ENCODE measurements at places on chromosomes 13 and 19.

DNA sequence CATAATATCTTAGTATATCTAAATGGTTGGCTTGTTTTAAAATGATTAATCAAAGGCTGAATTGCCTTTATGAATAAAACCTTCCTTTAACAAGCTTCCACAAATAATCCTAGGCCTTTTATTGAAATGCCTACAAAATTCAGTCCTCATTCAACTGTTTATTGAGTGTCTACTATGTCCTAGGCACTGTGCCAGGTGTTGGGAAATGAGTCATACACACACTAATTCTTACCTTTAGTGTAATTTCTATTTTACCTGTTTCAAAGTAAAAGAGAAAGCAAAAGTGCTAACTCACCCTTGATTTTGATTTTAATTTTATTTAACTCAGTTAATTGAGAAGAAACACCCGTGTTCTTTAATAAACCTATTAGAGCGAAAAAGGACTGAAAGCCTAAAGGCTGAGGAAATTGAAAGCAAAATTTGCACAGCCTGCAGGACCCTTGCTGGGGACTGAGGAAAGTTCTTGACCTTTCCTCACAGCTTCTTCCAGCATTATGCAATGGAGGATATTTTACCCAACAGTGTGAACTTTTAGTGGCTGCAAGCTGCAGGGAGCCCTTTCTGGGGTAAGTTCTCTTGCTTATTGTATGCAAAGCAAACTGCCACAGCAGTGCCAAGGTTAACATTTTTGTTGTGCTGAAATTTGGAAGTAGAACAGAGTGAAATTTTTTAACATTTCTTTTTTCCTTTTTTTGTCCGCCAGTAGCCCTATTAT, 83.1 kb downstream of the B3GLCT start:
- H3K27ac ChIP-seq, result no peak overlapping the region
- H3K27me3 ChIP-seq, result no peaks in the 10 kb centered on the region
- DNase-seq, result no peak
- H3K4me1 ChIP-seq, result no peaks in the 10 kb centered on the region

GRCh38 chr19:49887665-49888509, 8.8 kb downstream of the IL4I1 start:
- H3K27me3 ChIP-seq, result no peaks in the 10 kb centered on the region
- H3K4me1 ChIP-seq, result no peaks in the 10 kb centered on the region
- H3K27ac ChIP-seq, result no peak overlapping the region
- H3K4me3 ChIP-seq, result no peak overlapping the region
- no peaks in the 10 kb centered on the region for H3K36me3 ChIP-seq

DNA sequence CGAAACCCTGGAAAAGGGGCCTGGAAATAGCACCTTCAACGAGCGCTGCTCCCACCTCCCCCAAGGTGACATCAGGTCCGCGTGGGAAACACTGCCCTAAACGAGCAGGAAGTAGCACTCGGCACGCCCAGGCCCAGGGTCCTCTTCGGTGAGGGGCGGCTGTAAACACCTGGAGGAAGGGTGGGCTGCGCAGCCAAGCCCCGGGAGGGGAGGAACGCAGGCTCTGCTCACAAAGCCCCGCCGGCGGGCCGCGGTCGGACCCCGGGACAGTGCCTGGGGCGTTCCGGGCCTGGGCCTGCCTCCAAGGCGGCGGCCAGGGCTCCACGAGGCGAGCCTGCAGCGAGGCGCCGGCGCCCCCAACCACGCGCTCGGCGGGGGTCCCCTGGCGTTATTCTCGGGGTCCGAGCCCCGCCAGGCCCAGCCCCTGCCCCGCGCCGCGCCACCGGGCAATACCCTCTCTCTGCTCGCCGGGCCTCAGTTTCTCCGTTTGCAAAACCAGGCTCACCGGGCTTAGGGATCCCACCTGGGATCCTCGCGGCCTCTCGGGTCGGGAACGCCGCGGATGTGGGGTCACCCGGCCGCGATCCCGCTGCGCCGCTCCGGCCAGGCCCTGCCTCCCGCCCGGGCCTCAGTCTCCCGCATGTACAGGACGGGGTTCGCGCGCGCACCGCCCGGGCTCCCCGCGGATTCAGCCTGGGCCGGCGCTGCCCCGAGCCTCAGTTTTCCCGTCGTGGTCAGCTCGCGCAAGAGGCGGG, 630 bp downstream of the RNF126 start:
- no peaks in the 10 kb centered on the region for H3K4me1 ChIP-seq
- H3K27ac ChIP-seq, result peak overlapping the region; percentile 71
- DNase-seq, result no peak
- H3K4me3 ChIP-seq, result peak overlapping the region; percentile 78

DNA sequence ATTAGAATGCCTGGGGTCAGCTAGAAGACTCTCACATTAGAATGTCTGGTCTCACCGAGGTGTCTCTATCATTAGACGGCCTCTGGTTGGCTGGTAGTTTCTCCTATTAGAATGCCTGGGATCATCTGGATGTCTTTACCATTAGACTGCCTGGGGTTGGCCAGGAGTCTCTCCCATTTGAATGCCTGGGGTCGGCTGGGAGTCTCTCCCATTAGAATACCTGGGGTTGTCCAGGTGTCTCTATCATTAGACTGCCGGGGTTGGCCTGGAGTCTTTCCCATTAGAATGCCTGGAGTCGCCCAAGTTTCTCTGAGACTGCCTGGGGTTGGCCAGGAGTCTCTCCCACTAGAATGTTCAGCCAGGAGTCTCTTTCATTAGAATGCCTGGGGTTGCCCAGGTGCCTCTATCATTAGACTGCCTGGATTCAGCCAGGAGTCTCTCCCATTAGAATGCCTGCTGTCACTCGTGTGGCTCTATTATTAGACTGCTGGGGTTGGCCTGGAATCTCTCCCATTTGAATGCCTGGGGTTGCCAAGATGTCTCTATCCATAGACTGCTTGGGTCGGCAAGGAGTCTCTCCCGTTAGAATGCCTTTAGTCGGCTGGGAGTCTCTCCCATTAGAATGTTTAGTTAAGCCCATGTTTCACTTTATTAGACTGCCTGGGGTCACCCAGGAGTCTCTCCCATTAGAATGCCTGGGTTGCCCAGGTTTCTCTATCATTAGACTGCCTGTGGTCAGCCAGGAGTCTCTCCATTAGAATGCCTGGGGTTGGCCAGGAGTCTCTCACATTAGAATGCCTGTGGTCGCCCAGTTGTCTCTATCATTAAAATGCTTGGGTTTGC, 1467.8 kb downstream of the UQCRFS1 start:
- no peak overlapping the region for H3K4me3 ChIP-seq
- no peak for DNase-seq
- no peaks in the 10 kb centered on the region for H3K27me3 ChIP-seq
- H3K27ac ChIP-seq, result no peak overlapping the region

DNA sequence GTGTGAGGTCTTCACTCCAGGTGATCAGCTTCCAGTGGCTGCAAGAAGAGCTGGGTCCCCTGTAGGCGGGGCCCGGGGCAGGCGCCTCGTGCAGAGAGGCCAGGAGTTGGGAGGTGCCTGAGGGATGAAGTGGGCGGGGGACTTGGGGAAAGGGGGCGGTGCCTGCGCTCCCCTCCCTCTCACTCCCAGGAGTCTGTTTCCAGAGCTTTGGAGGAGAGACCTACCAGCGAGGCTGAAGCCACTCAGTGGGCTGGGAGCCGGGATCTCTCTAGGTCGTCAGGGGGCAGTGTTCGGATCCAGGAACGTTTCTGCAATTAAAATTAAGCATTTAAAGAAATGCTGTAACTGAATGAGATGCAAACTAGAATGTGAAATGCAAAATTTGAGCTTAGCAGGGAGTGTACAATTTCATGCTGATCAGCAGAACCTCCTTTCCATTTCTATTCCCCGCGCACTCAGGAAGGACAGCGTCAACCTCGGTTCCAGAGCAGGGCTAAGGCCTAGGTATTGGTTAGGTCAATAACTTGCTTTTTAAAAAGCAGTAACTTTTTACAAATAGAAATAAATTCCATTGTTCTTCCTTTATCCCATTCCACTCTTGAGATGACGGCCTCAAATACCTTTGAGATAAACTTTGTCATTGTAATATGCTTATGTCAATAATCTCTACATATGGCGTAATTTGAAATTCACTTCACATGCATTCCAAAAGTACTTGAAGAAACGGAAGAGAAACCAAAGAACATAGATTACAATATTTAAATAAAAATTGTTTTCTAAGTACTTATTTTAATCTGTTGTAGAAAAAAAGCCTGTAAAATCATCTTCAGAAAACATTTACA, 11.6 kb downstream of the ZNF160 start:
- H3K27ac ChIP-seq, result no peak overlapping the region
- no peak overlapping the region for H3K4me3 ChIP-seq
- H3K36me3 ChIP-seq, result peaks cover 11% of the 10 kb centered on the region
- H3K4me1 ChIP-seq, result no peaks in the 10 kb centered on the region

- H3K27ac ChIP-seq, result no peak overlapping the region
- no peaks in the 10 kb centered on the region for H3K27me3 ChIP-seq
- no peaks in the 10 kb centered on the region for H3K36me3 ChIP-seq
- no peak overlapping the region for H3K4me3 ChIP-seq
- no peak for DNase-seq
- H3K4me1 ChIP-seq, result no peaks in the 10 kb centered on the region
These were observed 7.0 kb upstream of the RAB8A start for GRCh38 chr19:16104722-16105121.

DNA sequence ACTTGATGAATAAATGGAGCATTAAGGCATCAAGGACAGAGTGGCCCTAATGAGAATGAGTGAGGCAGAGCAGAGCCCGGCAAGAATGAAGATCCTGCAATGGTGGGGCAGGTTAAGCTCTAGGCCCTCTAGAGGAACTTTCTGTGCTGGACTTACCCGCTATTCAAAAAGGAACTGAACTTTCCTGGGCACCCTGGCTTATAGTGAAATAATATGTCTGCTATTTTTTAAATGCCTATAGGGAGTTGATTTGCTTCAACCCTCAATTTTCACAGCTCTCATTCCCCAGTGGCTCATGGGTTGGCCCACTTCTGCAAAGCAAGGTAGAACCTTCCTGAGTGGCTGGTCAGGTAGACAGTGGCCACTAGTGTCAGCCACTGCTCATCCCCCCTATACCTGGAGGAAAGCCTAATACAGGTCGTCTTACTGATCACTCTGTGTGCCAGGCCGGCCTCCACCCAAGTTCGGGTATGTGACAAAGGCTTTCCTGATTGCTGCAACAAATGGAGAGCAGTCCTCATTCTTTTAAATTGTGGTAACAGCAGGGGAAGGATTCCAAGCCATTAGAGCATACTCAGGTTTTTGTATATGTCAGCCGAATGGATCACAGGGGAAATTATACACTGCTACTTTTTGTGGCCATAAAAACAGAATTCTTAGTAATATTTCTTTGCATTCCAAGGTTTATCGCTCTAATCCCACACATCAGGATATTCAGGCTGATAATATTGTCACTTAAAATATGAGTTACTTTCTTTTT, 103.0 kb downstream of the KL start:
- H3K4me3 ChIP-seq, result no peak overlapping the region
- no peak for DNase-seq
- H3K36me3 ChIP-seq, result no peaks in the 10 kb centered on the region
- peaks cover 27% of the 10 kb centered on the region for H3K4me1 ChIP-seq
- peak overlapping the region; percentile 66 for H3K27ac ChIP-seq

DNA sequence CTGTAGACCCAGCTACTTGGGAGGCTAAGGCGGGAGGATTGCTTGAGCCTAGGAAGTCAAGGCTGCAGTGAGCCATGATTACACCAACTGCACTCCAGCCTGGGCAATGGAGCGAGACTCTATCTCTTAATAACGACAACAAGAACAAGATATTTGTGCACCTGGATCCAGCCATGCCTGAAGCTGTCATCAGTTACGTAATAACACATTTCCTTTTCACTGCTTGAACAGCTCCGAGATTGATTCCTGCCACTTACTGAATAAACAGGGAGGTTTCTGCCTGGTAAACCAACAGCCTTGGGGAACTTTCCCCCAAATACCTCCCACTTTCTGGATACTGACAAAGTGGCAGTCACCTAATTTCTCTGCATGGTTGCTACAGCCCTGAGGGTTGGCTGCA, 5.4 kb downstream of the KANK2 start:
- H3K27ac ChIP-seq, result no peak overlapping the region
- no peaks in the 10 kb centered on the region for H3K36me3 ChIP-seq
- H3K27me3 ChIP-seq, result no peaks in the 10 kb centered on the region
- DNase-seq, result no peak
- H3K4me1 ChIP-seq, result peaks cover 9% of the 10 kb centered on the region

DNA sequence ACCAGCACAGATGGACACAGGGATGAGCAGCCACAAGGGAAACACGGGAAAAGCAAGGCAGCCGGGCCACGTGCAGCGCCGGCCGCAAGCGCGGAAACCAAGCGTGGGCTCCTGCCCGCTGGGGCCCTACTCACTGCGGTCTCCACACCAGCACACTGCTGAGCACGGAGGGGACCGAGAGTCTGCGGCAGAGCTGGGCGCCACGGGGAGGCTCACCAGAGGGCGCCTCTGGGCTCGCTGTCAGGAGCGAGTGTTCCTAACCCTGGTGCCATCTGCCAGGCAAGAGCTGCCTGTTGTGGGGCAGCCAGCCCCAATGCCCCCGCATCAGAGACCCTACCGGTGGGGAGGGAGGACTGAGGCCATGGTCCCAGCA, 26.5 kb downstream of the MPND start:
- DNase-seq, result no peak
- H3K36me3 ChIP-seq, result no peaks in the 10 kb centered on the region
- peaks cover 67% of the 10 kb centered on the region for H3K4me1 ChIP-seq
- H3K4me3 ChIP-seq, result no peak overlapping the region

- H3K4me1 ChIP-seq, result no peaks in the 10 kb centered on the region
- no peak overlapping the region for H3K27ac ChIP-seq
- H3K4me3 ChIP-seq, result no peak overlapping the region
These were observed 9.9 kb upstream of the ZNF90 start for GRCh38 chr19:20067943-20068342.

GRCh38 chr13:113848020-113848419, 15.9 kb downstream of the GAS6 start:
- H3K36me3 ChIP-seq, result no peaks in the 10 kb centered on the region
- no peak overlapping the region for H3K4me3 ChIP-seq
- H3K27ac ChIP-seq, result no peak overlapping the region
- no peaks in the 10 kb centered on the region for H3K27me3 ChIP-seq

DNA sequence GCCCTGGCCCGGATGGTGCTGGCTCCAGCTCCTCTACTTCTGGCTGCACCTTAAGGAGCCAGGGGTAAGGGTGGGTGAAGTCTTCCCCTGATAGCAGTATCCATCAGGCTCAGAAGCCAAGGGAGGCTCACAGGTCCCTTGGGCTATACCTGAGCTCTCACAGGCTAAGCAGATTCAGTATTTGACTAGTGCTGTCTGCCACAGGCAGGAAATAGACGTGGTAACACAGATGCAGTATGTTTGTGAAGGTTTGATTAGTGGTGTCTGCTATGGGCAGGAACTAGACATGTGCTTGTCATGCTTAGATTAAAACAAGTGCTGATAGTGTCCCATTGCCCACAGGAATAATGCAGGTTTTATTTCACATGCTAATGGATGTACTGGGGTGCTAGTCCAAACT, 4.0 kb downstream of the SYT5 start:
- H3K27ac ChIP-seq, result no peak overlapping the region
- H3K4me3 ChIP-seq, result no peak overlapping the region
- H3K27me3 ChIP-seq, result no peaks in the 10 kb centered on the region

DNA sequence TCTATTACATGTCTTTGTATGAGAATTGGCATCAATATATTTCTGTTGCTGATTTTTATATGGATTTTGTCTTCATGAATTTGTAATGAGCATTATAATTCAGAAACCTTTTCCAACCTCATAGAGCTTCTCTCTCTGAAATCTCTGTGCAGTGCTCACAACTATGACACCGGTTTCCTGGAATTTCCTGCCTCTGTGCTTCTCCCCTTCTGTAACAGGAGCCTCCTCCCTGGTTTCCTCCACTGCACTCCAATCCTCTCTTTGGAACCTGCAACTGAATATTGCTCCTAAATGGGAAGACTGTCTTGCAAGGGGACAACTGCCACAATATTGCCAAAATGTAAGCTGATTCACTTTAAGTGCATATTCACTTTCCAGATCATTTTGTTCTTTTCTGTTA, 1147.9 kb downstream of the UQCRFS1 start:
- no peak overlapping the region for H3K4me3 ChIP-seq
- no peak overlapping the region for H3K27ac ChIP-seq
- H3K4me1 ChIP-seq, result no peaks in the 10 kb centered on the region
- H3K36me3 ChIP-seq, result no peaks in the 10 kb centered on the region
- DNase-seq, result no peak
- no peaks in the 10 kb centered on the region for H3K27me3 ChIP-seq

Data from Panc1 (cell line).